ENCODE measurements at places on chromosomes 4 and X.

GRCh38 chr4:130568746-130569145, 1472.8 kb downstream of the C4orf33 start:
- no peak for DNase-seq

DNA sequence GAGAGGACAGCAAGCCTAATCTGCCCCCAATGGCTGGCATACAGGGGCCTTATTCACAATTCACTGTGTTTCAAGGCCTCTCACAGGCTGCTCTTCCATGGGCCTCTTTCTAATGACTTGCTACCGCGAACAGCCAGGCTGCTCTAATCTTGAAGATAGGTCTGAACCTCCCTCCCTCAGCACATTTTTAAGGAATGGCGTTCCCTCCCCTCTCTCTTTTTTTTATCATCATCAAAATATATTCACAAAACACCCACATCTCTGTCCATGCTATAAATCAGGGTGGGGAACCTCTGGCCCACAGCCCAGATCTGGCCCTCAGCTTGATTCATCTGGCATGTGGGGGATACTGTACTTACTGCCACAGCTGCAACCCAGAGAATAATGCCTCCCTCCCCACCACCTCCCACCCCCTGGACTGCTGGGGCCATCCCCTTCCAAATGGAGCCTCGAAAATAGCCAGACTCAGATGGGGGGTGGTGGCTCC, 76.2 kb upstream of the PLAC1 start:
- no peak for DNase-seq

DNA sequence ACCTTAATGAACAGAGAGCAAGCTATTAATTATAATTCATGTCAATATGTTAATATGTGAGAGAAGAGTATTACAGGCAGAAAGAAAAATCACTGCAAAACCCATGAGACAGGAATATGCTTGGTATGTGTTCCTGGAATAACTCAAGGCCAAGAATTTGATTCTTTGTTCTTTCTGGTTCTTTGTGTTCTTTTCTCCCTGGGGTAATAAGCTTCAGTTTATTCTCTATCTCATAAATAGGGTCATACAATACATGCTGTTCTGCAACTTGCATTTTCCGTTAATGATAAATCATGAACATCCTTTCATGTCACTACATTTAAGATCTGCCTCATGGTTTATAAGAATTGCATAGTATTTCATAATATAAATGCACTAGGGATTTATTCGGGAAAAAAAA, 16.8 kb upstream of the THOC2 start:
- no peak for DNase-seq

DNA sequence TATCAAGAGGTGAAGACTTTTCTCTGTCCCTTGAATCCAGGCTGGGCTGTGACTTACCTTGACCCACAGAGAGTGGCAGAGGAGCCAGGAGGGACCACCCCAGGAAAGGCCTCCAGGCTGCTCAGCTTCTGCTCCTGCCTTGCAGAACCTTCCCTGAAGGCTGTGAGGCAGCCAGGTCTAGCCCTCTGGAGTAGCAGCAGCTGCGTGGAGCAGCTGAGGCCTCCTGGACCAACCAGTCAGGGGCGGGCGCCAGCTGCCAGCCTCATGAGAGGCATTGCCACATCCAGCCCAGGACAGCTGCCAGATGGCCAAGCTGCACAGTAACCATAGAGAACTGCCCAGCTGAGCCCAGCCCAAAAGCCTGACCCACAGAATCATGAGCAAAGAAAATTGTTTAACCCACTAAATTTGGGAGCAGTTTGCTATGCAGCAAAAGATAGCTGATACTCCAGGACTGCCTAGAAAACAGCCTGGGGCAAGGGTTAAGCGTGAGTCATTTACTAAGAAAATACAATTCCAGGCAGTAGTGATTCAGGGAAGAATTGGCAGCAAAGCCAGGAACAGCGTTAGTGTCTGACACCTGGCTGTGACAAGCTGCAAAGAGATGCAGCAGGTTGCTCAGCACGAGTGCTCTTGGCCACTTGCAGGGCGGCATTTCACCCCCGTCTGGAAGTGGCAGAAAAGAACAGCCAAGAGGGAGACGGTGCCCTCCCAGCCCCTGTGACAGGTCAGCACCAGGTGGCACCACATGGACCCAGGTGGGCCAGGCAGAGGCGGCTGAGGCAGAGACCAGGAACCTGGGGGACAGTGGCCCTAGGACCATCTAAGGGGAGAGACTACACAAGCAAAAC, 14.7 kb upstream of the PDE6B start:
- no peak for DNase-seq

GRCh38 chrX:47814851-47815250, 21.9 kb upstream of the ZNF81 start:
- no peak for DNase-seq
